ENCODE measurements at places on chromosomes 7 and 10. TPM values are rescaled to one million over a fixed set of nuclear protein-coding genes. Genes with fewer than 3 reads are reported as not detected.

DNA sequence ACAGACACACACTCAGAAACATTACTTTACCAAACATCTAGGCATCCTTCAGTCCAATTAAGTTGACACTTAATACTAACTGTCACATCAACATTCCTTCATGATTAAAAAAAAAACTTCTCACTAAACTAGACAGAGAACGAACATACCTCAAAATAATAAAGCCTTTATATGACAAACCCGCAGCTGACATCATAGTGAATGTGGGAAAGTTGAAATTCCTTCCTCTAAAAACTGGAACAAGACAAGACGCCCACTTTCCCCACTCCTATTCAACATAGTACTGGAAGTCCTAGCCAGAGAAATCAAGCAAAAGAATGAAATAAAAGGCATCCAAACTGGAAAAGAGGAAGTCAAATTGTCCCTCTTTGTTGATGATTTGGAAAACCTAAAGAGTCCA, 96.9 kb upstream of the PPP1R9A start:
- no peaks in the 10 kb centered on the region for H3K27me3 ChIP-seq
- H3K27ac ChIP-seq = no peak overlapping the region
- H3K36me3 ChIP-seq = no peaks in the 10 kb centered on the region
- H3K4me1 ChIP-seq = no peaks in the 10 kb centered on the region
- no peak for DNase-seq
- no peak overlapping the region for H3K4me3 ChIP-seq

The CHN2 gene
- 0.98 TPM for polyA plus RNA-seq

The CYREN gene
- polyA plus RNA-seq = 67.9 TPM

The SEMA3E gene
- polyA plus RNA-seq = not detected

GRCh38 chr7:28474640-28475039, 62.3 kb downstream of the CREB5 start:
- no peaks in the 10 kb centered on the region for H3K27me3 ChIP-seq
- no peak overlapping the region for H3K4me3 ChIP-seq
- no peak overlapping the region for H3K27ac ChIP-seq
- DNase-seq = no peak
- H3K4me1 ChIP-seq = no peaks in the 10 kb centered on the region

The VSTM4 gene
- not detected for polyA plus RNA-seq

GRCh38 chr7:41503438-41503837, 199.5 kb downstream of the INHBA start:
- no peak for DNase-seq
- no peaks in the 10 kb centered on the region for H3K36me3 ChIP-seq
- H3K4me3 ChIP-seq = no peak overlapping the region
- no peak overlapping the region for H3K27ac ChIP-seq
- H3K27me3 ChIP-seq = no peaks in the 10 kb centered on the region
- no peaks in the 10 kb centered on the region for H3K4me1 ChIP-seq

The SPOCK2 gene
- polyA plus RNA-seq = 250 TPM

The LIMK1 gene
- polyA plus RNA-seq = 2.2 TPM

The MET gene
- polyA plus RNA-seq = not detected

DNA sequence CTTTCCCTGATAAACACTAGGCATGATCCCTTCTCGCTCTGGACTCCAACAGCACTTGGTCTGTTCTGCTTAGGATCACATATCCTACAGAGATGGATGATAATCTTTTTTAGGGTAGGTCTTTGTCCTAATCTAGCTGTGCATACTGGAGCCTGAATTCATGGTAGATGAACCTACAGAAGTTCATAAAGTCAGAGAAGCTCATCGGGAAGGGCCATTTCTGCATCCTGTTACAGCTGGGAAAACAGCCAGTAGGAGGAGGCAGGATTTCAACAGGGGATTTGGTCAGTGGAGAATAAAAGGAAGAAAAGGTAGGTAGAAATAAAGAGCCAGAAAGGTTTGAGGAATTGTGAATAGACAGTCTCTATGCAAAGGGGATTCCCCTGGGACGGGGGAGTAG, 101.4 kb downstream of the ANK3 start:
- no peaks in the 10 kb centered on the region for H3K36me3 ChIP-seq
- H3K4me1 ChIP-seq = no peaks in the 10 kb centered on the region
- H3K27me3 ChIP-seq = no peaks in the 10 kb centered on the region

GRCh38 chr10:128386816-128387604, 260.8 kb upstream of the MKI67 start:
- H3K4me1 ChIP-seq = no peaks in the 10 kb centered on the region
- DNase-seq = no peak
- no peak overlapping the region for H3K4me3 ChIP-seq

DNA sequence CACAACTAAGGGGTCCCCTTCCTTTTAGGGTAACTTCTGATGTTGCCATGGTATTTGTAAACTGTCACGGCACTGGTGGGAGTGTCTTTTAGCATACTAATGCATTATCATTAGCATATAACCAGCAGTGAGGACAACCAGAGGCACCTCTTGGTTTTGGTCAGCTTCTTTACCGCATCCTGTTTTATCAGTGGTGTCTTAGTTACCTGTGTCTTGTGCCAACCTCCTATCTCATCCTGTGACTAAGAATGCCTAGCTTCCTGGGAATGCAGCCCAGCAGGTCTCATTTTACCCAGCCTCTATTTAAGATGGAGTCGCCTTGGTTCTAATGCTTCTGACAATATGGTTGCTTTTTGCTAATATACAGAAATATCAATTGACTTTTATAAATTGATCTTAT, 54.9 kb downstream of the AHCYL2 start:
- no peak for DNase-seq
- no peak overlapping the region for H3K27ac ChIP-seq

The KLF14 gene
- not detected for polyA plus RNA-seq

DNA sequence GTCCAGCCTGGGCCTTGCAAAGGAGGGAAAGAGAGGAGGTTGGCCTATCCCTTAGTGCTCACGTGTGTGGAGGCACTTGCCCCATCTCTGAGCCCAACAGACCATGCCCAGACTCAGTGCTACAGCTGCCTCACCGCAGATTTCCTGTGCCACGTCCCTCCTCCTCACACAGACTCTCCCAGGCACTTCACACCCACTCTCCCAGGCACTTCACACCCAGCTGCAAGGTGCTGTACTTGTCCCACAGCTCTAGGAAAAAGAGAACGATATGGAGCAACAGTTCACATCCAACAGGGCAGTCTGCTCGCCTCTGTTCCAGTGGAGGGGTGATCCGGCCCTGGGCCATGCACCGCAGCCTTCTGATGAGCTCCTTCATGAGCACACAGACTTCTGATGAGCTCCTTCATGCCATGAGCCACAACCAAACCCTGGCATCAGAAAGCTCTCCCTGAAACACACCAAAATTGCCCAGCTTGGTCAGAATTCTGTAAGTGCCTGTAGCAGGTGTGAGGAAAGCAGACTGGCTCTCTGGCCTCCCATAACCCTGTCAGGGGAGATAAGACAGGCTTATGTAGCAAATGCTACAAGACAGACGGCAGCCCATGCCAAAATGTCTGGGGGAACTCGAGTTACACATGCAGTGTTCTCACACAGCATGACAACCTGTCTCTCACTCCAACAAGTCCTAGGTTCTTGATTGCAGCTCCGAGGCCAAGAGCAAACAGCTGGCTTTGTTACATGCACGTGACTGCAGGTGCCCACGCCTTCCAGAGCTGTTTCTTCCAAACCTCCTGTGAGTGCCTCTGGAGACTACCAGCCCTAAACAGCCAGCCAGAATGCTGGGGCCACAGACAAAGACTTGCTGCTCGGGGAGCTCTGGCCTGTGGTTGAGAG, 348.5 kb downstream of the GRID1 start:
- no peak for DNase-seq
- H3K4me1 ChIP-seq = no peaks in the 10 kb centered on the region
- no peak overlapping the region for H3K4me3 ChIP-seq

- no peak overlapping the region for H3K27ac ChIP-seq
- no peaks in the 10 kb centered on the region for H3K36me3 ChIP-seq
- H3K27me3 ChIP-seq = no peaks in the 10 kb centered on the region
- no peak overlapping the region for H3K4me3 ChIP-seq
- DNase-seq = no peak
Observed at GRCh38 chr10:103502849-103503660, 9.6 kb downstream of the NEURL1 start.

- H3K36me3 ChIP-seq = no peaks in the 10 kb centered on the region
- peaks cover 2% of the 10 kb centered on the region for H3K4me1 ChIP-seq
- DNase-seq = no peak
Observed at GRCh38 chr7:74373536-74373935, 80.2 kb upstream of the GTF2IRD1 start.

The CPA5 gene
- 7.9 TPM for polyA plus RNA-seq

DNA sequence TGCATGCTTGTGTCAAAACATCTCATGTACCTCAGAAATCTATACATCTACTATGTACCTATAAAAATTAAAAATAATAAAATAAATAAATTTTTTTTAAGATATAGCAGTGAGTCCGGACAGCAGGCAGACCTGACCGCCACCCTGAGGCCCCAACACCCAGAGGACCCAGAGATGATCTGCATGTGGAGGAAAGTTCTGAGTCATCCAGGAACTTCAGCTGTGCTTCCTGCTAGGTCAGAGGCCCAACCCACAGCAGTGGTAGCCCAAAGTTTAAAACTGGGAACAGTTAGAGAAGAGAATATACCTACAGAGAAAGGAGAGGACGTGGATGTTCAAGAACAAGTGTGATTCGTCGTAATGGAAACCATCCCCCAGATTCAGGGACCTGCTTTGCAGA, 683.7 kb upstream of the NRP1 start:
- no peak overlapping the region for H3K4me3 ChIP-seq
- no peak for DNase-seq
- no peaks in the 10 kb centered on the region for H3K4me1 ChIP-seq
- H3K27ac ChIP-seq = no peak overlapping the region
- H3K27me3 ChIP-seq = no peaks in the 10 kb centered on the region

The ADGRA1 gene
- not detected for polyA plus RNA-seq

The NKX6-2 gene
- 0.80 TPM for polyA plus RNA-seq

- H3K4me1 ChIP-seq = peaks cover 79% of the 10 kb centered on the region
- H3K27me3 ChIP-seq = no peaks in the 10 kb centered on the region
- no peaks in the 10 kb centered on the region for H3K36me3 ChIP-seq
- DNase-seq = no peak
- H3K27ac ChIP-seq = peak overlapping the region; percentile 66
- H3K4me3 ChIP-seq = peak overlapping the region; percentile 10
Observed at GRCh38 chr7:50262916-50263690, 41.4 kb upstream of the IKZF1 start.

The TCAF2 gene
- 13.4 TPM for polyA plus RNA-seq

DNA sequence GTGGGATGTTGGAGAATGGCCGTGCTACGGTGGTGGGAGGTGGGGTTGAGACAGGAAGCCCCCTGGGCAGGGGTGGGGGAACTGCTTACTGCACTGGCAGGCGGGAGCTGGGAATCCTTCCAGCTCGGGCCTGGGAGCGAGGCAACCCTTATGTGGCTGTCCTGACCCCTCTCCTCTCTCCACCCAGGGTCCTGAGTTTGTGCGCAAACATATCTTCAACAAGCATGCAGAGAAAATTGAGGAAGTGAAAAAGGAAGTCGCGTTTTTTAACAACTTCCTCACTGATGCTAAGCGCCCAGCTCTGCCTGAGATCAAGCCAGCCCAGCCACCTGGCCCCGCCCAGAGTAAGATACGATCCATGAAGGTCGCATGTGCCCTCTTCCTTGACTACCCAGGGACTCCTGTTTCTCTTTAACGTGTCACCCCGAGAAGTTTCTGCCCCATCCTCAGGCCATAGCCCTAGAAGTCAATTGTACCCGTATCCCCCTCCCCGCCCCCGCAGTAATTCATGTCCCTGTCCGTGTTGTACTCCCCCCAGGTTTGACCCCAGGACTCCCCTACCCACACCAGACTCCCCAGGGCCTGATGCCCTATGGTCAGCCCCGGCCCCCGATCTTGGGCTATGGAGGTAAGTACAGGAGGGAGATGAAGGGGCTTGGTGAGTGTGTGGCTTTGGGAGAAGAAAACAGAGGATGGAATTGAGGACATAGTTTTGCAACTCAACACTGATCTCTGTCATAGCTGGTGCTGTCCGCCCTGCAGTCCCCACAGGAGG, 1.8 kb downstream of the UFSP1 start:
- DNase-seq = peak; percentile 68
- H3K4me1 ChIP-seq = peaks cover 48% of the 10 kb centered on the region
- H3K27me3 ChIP-seq = no peaks in the 10 kb centered on the region
- peak overlapping the region; percentile 88 for H3K27ac ChIP-seq

The SYNPO2L gene
- polyA plus RNA-seq = not detected

DNA sequence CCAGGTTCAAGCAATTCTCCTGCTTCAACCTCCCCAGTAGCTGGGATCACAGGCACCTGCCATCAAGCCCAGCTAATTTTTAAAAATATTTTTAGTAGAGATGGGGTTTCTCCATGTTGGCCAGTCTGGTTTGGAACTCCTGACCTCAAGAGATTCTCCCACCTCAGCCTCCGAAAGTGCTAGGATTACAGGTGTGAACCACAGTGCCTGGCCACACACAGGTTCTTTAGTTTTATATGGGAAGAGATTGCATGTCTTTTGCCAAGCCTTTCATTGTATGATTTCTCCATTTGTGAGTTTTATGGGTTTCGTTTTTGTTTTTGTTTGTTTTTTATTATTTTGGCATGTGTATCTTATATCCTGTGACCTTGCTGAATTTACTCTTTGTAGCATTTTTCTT, 40.9 kb downstream of the C1GALT1 start:
- no peak for DNase-seq
- H3K4me3 ChIP-seq = no peak overlapping the region
- no peak overlapping the region for H3K27ac ChIP-seq
- no peaks in the 10 kb centered on the region for H3K4me1 ChIP-seq

- no peaks in the 10 kb centered on the region for H3K27me3 ChIP-seq
- no peak overlapping the region for H3K4me3 ChIP-seq
- no peak overlapping the region for H3K27ac ChIP-seq
- no peaks in the 10 kb centered on the region for H3K4me1 ChIP-seq
- no peaks in the 10 kb centered on the region for H3K36me3 ChIP-seq
Observed at GRCh38 chr7:105285118-105285874, 103.4 kb downstream of the SRPK2 start.

DNA sequence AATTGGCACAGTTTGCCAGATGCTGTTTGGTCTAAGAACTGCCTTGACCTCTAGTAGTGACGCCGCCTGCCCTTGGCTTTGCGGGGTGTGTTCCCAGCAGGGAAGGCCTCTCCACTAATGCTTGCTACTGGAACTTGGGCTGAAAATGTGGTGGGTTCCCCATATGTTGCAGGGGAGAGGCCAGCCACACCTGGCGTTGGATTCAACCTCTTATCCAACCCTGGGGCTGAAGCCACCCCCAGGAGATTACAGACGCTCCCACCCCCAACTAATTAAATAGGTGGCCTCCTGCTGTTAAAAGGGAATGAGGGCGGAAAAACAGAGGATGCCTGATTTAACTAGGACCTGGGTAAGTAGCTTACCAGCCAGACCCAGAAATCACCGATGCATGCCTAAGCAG, 19.2 kb upstream of the ATOH7 start:
- no peaks in the 10 kb centered on the region for H3K4me1 ChIP-seq
- H3K36me3 ChIP-seq = no peaks in the 10 kb centered on the region
- H3K27me3 ChIP-seq = no peaks in the 10 kb centered on the region
- no peak overlapping the region for H3K4me3 ChIP-seq

The IFIT5 gene
- 13.0 TPM for polyA plus RNA-seq

The TBC1D12 gene
- polyA plus RNA-seq = not detected

DNA sequence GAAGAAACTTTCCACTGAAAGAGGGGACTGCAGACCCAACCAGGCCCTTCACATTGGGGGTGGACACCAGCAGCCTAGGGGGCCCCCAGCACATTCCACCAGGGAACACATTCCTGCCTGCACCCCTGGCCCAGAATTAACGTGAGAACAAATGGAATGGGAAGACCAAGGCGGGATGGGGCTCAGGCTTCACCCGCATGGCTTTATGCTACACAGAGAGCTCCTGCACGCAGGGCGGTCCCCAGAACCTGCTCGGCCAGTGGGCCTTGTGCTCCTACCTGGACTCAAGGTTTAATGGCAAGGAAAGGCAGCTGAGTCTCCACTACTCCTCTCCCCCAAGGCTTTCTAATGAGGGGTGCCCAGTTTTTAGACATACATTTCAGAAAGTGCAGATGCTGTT, 146.3 kb upstream of the GPR26 start:
- DNase-seq = no peak
- no peaks in the 10 kb centered on the region for H3K27me3 ChIP-seq
- no peaks in the 10 kb centered on the region for H3K4me1 ChIP-seq
- H3K4me3 ChIP-seq = no peak overlapping the region

Data from naive thymus-derived CD4-positive, alpha-beta T cell (primary cell).